Stimulated activated CD8-positive, alpha-beta memory T cell treated with anti-CD3 and anti-CD28 coated beads, Interleukin-7, amount 100 ng/mL, for 48 hours (primary cell): ENCODE measurements at places on chromosomes 7 and 10.
A peak's percentile ranks its signal among the peaks of the same experiment; 100 is the strongest.

DNA sequence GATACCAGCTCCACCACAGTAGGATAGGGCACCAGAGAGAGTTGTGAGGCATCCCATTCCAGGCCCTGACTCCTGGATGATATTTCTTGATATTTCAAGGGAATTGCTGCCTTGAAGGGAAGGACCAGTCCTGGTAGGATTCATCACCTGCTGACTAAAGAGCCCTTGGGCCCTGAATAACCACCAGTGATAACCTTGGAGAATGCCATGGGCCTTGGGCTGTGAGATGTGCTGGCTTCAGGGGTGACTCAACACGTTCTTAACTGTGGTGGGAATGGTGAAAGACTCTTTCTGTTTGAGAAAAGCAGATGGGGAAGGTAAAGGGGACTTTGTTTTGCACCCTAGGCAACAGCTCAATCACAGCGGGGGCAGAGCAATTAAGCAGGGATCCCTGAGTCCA, 21.4 kb upstream of the ASZ1 start:
- no peak for DNase-seq

DNA sequence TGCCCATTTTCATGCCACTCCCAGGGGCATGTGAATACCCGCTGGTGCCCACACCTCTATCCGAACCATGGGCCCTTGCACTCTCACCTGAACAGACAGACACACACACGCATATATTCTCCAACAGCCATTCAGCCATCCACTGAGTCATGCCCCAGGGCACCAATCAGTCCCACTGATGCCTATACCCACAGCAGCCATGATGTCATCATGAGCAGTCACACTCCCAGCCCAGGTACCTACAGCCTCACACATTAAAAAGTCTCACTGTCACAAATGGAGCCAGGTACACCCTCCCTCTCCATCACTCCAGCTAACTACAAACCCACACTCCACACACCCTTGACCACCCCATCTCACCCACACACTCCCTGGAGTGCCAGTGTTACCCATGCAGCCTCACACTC, 12.2 kb downstream of the VSIR start:
- peak; percentile 55 for DNase-seq

GRCh38 chr7:13871008-13871407, 118.5 kb downstream of the ETV1 start:
- DNase-seq: no peak

- DNase-seq: no peak
These were observed 95.0 kb downstream of the BRAF start for GRCh38 chr7:140829720-140830119.

DNA sequence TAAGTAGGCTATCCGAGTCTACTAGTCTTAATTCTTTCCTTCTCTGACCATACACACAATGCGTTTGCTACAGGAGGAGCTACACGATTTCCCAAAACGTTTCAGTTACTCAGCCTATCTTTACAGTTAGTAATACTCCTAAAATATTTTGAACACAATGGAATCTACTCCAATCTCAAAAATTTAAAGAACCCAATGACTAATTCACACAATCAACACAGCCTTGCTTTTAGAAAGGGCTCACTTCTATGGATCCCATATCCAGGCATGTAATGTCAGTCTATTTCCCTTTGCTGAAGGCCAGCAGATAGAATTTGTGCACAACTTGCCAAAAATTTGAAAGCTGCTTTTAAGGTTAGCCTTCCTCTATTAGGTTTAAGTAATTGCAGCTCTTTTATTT, 107.2 kb downstream of the VPS41 start:
- no peak for DNase-seq

- no peak for DNase-seq
These were observed at the start of gene SLC18A2 for GRCh38 chr10:117240621-117241529. Gene SLC18A2 (plus strand): TSS chr10:117241114. CDS start chr10:117241694, 580 bp downstream.

GRCh38 chr10:62626079-62626478, 178.4 kb upstream of the ADO start:
- no peak for DNase-seq

GRCh38 chr7:123757095-123757494, 8.3 kb upstream of the WASL start:
- no peak for DNase-seq

DNA sequence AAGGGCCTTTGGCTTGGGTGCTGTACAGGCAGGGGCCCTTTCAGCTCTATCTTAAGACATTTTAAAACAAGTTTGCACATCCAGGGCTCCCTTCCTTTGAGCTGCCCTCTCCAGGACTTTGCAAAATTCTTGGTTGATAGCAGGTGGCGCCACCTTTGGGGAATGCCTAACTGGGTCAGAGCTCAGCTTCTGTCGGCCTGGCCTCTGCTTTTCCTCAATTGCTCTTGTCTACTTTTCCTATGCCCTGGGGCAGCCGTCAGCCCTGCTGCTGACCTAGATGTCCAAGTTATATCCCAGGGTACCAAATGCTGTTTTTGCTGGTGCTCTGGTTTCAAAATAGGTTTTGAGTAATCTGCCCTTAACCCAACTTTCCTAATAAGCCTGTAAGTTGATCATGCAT, 65.8 kb downstream of the APBB1IP start:
- no peak for DNase-seq

- DNase-seq: no peak
These were observed 67.3 kb downstream of the NRBF2 start for GRCh38 chr10:63200431-63200830.

GRCh38 chr7:47813620-47814260, 134.5 kb downstream of the PKD1L1 start:
- DNase-seq: no peak

- DNase-seq: no peak
These were observed 226.2 kb downstream of the ZMYND11 start for GRCh38 chr10:361203-362081.

- no peak for DNase-seq
These were observed 57.3 kb downstream of the HELLS start for GRCh38 chr10:94602729-94603515.

DNA sequence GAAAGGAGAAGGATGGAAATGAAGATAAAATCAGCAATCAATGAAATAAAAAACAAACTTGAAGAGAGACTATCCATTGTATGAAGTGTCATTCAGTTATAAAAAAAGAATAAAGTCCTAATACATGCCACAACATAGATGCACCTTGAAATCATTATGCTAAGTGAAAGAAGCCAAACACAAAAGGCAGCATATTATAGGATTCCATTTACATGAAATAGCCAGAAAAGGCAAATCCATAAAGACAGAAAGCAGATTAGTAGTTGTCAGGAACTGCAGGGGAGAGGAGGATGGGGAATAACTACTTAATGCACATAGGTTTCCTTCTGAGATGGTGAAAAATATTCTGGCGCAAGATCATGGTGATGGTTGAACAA, 6.6 kb upstream of the PON1 start:
- DNase-seq: no peak

DNA sequence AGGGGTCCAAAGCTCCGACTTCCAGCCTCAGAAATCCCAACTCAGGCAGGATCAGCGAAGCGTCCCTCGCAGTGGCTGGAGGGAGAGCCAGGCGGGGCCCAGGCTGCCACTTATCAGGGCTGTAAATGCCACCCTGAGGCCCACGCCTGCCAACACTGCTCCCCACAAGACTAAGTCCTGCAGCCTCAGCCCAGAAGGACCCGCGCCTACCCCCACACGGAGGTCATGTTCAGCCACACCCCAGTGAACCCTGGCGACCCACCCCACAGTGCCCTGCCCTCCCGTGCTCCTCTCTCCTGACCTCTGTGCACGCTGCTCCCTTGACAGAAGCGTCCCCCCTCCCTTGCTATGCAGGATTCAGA, 3.2 kb downstream of the PSMG3 start:
- DNase-seq: no peak

DNA sequence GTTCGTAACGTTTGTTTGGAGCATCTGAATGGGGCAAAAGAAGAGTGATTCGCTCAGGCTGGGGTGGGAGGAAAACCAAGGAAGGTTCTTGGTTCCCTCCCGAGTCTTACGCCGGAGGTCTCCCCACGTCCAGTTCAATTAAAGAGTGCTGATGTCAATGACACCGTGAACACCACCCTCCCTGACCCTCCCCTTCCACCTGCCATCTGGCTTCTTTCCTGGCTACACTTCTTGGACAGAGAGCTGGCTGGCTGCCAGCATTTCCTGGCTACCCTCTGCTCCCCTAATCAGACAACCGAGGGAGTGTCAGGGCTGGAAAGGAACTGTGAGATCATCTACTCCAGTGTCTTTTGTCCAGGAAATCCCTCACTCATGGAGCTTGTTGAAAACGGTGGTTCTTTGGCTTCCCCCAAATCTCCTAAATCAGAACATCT, 24.1 kb upstream of the FFAR4 start:
- DNase-seq: no peak
